Non-pigmented ciliary epithelial cell (primary cell): ENCODE measurements at places on chromosomes 1 and 21.
A peak's percentile ranks its signal among the peaks of the same experiment; 100 is the strongest.

DNA sequence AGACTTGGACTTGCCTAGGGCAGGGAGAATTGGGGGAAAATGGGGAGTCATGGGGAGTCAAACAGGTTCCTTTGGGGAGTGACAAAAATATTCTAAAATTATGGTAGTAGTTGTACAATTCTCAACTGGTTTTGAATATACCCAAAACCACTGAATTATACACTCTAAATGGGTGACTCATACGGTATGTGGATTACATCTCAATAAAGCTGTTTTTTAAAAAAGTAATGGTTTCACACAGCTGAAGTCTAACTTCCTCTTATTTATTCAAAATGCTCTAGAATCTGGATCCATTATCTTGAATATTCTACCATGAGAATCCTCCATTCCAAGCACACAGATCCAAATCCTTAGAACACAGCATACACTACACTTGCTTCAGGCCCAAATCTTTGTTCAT is 11.1 kb downstream of the EIF4G3 start:
- no peak for DNase-seq

- DNase-seq: no peak
Measured at GRCh38 chr21:42161956-42162681, 56.8 kb upstream of the ABCG1 start.

DNA sequence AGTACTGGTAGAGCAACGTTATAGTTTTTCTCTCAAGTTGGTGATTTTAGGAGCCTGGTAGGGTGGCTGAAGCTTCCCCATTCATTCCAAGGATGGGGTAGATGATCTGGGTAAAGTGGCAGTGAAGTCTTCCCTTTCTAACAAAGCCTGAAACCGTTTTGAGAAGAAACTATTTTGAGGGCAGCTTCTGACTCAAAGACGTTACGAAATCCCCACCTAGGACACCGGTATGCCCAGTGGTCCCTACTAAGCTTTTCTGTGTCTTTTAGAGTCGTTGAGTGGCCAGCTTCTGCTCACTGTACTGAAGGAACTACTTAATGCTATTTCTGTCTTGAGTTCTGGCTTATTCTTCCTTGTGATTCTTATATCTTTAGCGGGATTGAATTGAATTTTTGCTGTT is 1.4 kb downstream of the WDTC1 start:
- no peak for DNase-seq

DNA sequence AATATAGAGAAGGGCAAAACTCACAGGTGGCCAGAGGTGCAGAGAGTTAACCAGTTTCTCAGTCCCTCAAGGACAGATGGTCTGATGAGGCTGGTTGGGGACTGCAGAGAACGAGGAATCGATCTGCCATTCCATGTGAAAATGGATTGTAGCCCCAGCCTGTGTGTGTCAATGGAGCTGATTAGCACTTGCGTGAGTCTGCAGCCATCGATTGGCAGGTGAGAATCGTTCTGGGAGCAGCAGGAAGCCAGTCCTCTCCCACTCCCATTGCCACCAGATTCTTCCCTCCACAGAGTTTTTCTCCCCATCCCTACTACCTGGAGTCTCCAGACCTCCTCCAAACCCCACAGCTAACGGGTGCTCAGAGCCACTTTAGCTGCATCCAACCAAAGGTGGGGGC is 18.3 kb upstream of the PSMB2 start:
- no peak for DNase-seq

DNA sequence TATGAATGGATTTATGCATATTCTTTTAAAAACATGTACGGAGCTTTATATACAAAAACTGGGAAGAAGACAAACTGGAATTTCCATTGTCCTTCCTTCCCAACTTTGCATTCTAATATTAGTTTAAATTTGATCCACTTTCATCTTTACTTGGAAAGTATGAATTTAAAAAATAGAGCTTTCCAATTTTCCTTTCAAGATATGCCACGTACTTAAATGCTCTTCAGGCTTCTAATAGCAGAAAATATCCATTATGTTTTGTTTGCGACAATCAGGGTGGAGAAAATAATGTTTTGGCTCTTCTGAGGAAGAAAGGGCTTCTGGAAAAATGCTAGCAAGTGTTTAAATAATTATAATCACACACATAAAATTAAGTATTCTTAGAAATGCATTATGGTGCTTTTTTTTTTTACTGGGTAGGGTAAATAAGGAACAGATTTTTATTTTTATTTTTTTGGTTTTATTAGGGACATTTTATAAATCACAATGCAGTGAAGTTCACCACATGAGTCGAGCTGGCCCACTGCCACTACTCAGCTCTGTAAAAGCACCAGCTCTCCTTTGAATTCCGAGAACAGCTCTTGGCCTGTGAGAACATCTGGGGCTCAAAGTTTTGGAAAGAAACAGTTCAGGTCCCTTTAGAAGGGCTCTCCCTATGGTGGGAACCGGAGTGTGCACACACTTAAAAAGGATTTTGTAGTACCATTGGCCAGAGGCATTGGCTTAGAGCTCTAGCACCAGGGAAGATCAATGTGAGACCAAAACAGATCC is 287.4 kb upstream of the LYPLAL1 start:
- no peak for DNase-seq

- no peak for DNase-seq
Measured at GRCh38 chr1:17161137-17161740, 42.0 kb upstream of the PADI2 start.

DNA sequence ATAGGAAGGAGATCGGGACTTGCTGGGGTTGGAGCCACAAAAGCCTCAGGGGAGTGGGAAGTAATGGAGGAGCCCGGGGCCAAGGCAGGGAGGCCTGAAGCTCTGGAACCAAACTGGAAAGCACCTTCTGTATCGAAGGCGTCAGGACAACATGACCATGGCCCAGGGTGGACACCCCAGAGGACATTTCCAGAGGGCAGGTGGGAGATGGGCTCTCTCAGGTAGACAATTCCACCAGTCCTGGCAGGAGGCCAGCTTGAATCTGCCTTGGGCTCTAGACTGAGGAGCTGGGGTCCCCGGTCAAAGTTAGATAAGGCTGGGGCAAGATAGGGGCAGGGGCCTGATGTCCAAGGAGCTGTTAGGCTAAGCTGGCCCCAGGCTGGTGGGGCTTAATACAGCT is 104.9 kb upstream of the EDN2 start:
- DNase-seq: no peak

DNA sequence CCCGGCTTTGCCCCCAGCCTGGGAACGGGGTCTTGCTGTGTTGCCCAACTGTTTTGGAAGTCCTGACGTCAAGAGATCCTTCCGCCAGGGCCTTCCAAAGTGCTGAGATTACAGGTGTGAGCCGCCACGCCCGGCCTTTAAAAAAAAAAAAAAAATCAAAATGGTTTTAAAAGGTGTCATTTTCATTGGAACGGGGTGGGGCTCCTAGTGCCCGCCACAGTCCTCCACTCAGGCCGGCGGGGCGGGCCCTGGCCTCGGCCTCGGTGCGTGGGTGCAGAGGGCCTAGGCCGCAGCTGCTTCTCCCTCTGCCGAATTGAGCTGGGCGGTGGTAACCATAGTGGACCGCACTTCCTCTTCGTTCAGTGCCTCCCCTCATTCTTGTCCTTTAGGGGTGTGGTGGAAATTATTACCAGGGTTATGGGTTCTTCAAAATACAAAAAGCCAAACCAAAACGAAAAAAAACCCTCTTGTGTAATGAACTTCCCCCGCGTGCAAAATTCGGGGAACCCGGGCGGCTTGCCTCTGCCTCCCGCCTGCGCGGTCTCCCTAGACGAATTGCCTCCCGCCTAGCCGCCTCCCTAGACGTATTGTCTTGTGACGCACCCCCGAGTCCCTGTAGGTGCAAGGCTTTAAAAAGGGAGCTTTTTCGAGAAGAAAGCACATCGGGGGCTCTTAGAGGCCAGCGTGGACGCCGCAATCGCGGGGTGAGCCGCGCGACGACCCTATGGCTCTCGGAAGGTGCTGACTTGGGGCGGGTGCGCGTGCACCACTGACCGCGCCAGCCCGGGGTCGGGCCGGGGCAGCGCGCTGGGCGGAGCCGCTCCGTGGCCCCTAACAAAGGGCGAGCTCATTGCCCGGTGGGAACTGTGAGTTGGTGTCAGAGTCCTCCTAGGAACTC is 10.5 kb upstream of the SPEN start:
- DNase-seq: no peak

DNA sequence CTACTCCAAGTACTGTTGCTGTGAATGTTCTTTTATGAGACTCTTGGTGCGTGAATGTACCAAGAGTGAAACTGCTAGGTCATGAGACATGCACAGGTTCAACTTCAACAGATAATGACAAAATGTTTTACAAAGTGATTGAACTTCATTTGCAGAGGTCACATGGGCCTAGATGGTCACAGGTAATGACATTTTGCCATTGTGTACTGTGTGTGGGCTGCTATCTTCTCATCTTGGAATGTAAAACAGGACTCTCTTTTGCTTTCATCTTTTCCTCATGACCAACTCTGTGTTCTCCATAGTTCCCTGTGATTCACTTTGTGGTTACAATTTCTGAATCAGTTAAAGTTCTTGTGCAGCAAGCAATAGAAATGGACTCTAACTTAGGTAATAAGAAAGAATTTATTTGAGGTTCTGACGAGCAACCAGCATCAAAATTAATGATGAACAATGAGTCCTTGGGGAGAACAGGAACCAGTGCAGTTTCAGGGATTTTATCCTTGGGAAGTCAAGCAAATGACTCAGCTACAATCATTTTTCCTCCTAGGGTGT is 16.2 kb upstream of the TSNAX start:
- DNase-seq: peak; percentile 63

GRCh38 chr1:201553496-201554189 is 14.7 kb downstream of the NAV1 start:
- no peak for DNase-seq

- no peak for DNase-seq
Measured at GRCh38 chr1:244356376-244356775, 95.3 kb downstream of the ADSS2 start.

DNA sequence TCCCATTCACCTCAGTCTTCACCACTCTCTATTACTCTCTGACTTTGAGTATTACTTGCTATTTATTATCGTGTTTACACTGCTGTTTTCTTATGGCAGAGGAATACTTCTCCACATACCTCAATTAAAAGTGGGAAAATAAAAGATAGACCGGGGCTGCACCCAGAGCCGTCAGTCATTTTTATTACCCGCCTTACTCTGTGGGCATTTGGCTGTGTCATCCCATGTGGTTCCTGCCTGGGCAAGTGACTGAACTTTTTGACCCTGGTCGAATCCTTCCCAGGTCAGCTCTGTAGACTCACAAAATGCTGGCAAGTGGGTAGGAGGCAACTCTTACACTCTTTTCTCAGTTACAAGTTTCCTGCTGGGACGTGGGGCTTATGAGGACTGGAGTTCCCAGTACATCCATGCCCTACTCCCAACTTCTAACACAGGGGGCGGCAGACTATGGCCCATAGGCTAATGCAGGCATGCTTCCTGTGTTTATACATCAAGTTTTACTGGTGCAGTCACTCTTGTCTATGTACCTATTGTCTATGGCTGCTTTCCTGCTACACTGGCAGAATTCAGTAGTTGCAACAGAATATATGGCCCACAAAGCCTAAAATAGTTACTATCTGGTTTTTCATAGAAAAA is 69.5 kb upstream of the KCND3 start:
- no peak for DNase-seq
